ENCODE measurements at places on chromosomes 1 and 21.

GRCh38 chr1:62336638-62336994 is 17.4 kb upstream of the KANK4 start:
- H3K27ac ChIP-seq: no peak overlapping the region
- no peaks in the 10 kb centered on the region for H3K36me3 ChIP-seq
- no peak overlapping the region for H3K4me3 ChIP-seq
- DNase-seq: no peak

DNA sequence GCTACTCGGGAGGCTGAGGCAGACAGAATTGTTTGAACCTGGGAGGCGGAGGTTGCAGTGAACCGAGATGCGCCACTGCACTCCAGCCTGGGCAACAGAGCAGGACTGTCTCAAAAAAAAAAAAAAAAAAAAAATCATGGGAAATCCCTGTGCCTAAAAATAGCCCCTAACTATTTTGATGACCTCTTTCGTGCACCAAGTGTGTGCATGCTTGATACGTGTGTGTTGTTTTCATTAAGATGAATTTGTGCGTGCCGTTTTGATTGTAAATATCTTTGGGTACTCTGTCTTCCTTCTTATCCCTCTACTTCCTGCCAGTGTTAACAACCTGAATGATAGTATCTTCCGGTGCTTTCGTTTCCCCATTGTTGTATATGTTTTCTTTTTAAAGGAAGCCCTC is 9.8 kb downstream of the CACYBP start:
- H3K27ac ChIP-seq: no peak overlapping the region
- H3K36me3 ChIP-seq: peaks cover 1% of the 10 kb centered on the region
- no peaks in the 10 kb centered on the region for H3K27me3 ChIP-seq
- H3K4me3 ChIP-seq: no peak overlapping the region

DNA sequence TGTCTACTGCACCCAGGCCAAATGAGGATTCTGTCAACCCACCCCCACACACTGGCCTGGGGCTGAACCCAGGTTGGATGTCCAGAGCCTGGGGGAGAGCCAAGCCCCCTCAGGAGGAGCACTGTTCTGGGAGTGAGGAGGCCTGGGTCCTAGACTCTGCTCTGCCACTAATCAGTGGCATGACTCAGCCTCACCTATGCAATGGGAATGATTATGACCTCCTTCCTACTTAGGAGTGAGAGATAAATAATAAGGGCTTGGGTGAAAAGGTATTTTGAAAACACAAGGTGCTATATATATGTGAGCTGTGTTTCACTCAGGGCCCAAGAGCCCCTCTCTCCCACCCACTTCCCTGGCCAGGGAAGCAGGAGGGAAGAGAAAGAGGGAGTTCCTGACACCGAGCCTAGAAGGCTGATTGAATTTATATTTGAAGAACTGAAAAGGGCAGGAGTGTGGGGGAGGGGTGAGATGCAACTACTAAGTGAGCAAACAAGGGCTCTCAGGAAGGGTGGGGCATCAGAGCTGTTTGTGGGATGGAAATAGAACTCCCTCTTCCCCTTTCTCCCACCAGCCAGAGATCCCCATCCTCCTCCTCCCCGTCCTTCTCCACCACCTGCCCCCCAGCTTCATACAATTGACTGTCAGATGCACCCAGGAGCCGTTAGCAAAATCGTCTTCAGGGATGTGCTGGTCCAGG is 8.2 kb downstream of the IGSF9 start:
- no peak for DNase-seq
- no peak overlapping the region for H3K27ac ChIP-seq
- H3K27me3 ChIP-seq: peaks cover 6% of the 10 kb centered on the region
- peaks cover 23% of the 10 kb centered on the region for H3K4me1 ChIP-seq

DNA sequence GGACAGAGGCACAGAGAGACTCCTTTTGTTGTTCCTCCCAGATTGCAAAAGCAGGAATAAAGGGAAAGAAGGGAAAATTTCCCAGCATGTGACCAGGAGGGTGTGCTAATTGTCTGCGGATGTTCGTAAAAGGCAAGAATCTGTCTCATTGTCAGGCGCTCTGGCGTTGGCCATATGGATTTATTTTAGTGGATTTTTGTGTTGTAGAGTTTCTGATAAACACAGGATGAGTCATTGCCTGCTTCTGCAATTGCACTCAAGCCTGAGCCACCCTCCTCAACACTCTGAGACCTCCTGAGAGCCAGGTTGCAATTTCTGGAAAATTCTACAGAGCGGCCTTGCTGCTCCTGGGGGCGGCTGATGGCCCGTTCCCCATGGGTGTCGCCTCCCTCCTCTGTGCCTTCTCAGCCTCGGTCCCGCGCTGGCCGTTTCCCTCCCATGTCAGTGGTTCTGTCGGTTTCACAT is 227.7 kb downstream of the KAZN start:
- no peaks in the 10 kb centered on the region for H3K27me3 ChIP-seq
- H3K27ac ChIP-seq: no peak overlapping the region
- no peaks in the 10 kb centered on the region for H3K4me1 ChIP-seq
- H3K4me3 ChIP-seq: no peak overlapping the region
- no peak for DNase-seq
- H3K36me3 ChIP-seq: no peaks in the 10 kb centered on the region

DNA sequence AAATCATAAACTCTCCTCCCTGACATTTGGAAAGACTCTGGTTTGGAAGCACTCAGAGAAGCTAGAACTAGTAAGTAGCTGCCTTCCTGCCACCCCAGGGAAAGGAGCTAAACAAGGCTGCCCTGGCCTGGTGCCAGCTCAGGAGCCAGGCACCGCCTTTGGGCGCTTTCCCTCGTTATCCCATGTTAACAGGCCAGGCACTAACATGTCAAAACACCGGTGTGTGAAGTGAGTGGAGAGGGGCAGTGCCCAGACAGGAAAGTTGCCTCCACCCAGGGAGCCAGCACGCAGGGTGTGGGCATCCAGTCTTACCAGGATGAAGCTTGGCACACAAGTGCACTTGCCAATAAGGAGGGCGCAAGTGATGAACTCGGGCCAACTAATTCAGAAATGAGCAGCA is 346.8 kb downstream of the RRAGC start:
- H3K4me1 ChIP-seq: no peaks in the 10 kb centered on the region
- H3K36me3 ChIP-seq: no peaks in the 10 kb centered on the region
- no peak overlapping the region for H3K27ac ChIP-seq
- H3K27me3 ChIP-seq: no peaks in the 10 kb centered on the region
- DNase-seq: no peak

- no peaks in the 10 kb centered on the region for H3K27me3 ChIP-seq
- H3K27ac ChIP-seq: no peak overlapping the region
- no peaks in the 10 kb centered on the region for H3K36me3 ChIP-seq
- no peaks in the 10 kb centered on the region for H3K4me1 ChIP-seq
- DNase-seq: no peak
- H3K4me3 ChIP-seq: no peak overlapping the region
Measured at GRCh38 chr1:14607295-14607694, 8.8 kb downstream of the KAZN start.

DNA sequence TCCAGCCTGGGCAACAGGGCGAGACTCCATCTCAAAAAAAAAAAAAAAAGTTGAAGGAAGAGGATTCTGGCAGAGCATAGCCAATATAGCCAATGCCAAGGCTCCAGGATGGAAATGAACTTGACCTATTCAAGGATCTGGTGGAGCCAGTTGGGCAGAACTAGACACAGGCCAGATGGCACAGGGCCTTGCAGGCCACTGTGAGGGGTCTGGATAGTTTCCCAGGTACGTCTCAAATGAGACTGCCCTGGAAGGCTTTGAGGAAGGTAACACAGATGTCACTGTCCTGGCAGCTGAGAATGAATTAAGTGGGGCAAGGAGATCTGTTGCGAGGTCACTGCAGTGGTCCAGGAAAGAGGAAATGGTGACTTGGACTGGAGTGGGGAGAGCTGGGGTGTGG is 12.0 kb upstream of the ARHGEF19 start:
- no peak overlapping the region for H3K4me3 ChIP-seq
- no peaks in the 10 kb centered on the region for H3K4me1 ChIP-seq
- no peaks in the 10 kb centered on the region for H3K36me3 ChIP-seq

GRCh38 chr1:95233319-95233736 is 682 bp upstream of the RWDD3 start:
- no peaks in the 10 kb centered on the region for H3K36me3 ChIP-seq
- H3K27me3 ChIP-seq: peaks cover 3% of the 10 kb centered on the region
- peaks cover 4% of the 10 kb centered on the region for H3K4me1 ChIP-seq
- DNase-seq: no peak
- H3K4me3 ChIP-seq: peak overlapping the region; percentile 65

DNA sequence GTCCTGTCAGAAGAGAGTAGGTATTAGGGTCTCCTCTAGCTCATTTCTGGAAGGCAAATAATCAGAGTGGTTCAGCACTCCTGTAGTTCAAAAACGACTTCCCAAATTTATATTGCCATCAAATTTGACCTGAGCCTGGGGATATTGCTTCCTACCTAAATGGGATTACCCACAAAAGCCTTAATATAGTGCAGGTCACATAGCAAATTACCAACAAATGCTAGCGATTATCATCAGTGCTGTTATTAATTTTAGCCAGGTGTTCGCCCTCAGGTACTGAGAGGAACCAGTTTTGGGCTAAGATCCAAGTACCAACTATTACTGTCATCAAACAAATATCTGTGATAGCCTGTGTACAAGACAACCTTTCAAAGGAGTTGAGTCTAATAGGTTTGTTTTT is 661.8 kb upstream of the PTBP2 start:
- no peaks in the 10 kb centered on the region for H3K4me1 ChIP-seq
- no peaks in the 10 kb centered on the region for H3K36me3 ChIP-seq
- no peaks in the 10 kb centered on the region for H3K27me3 ChIP-seq

GRCh38 chr1:51063121-51063520 is 38.9 kb upstream of the C1orf185 start:
- no peaks in the 10 kb centered on the region for H3K27me3 ChIP-seq
- H3K27ac ChIP-seq: no peak overlapping the region
- no peak overlapping the region for H3K4me3 ChIP-seq
- no peaks in the 10 kb centered on the region for H3K4me1 ChIP-seq

- H3K27ac ChIP-seq: no peak overlapping the region
- H3K36me3 ChIP-seq: no peaks in the 10 kb centered on the region
- no peak for DNase-seq
- no peaks in the 10 kb centered on the region for H3K4me1 ChIP-seq
- no peaks in the 10 kb centered on the region for H3K27me3 ChIP-seq
Measured at GRCh38 chr1:220425852-220426251, 102.1 kb upstream of the MARK1 start.

GRCh38 chr1:19390166-19390850 is 78.2 kb downstream of the SLC66A1 start:
- H3K4me1 ChIP-seq: peaks cover 35% of the 10 kb centered on the region
- H3K27ac ChIP-seq: peak overlapping the region; percentile 81
- H3K27me3 ChIP-seq: no peaks in the 10 kb centered on the region
- H3K36me3 ChIP-seq: peaks cover 9% of the 10 kb centered on the region

- H3K4me1 ChIP-seq: peaks cover 80% of the 10 kb centered on the region
- H3K36me3 ChIP-seq: no peaks in the 10 kb centered on the region
- no peak for DNase-seq
- no peak overlapping the region for H3K4me3 ChIP-seq
Measured at GRCh38 chr21:42463861-42464515, 32.0 kb downstream of the RSPH1 start.

GRCh38 chr21:45228656-45229240 is 58.9 kb downstream of the POFUT2 start:
- H3K27ac ChIP-seq: no peak overlapping the region
- H3K4me1 ChIP-seq: no peaks in the 10 kb centered on the region
- H3K36me3 ChIP-seq: no peaks in the 10 kb centered on the region
- no peak overlapping the region for H3K4me3 ChIP-seq
- H3K27me3 ChIP-seq: no peaks in the 10 kb centered on the region
- DNase-seq: no peak

- no peak overlapping the region for H3K4me3 ChIP-seq
- H3K4me1 ChIP-seq: peaks cover 12% of the 10 kb centered on the region
- no peak overlapping the region for H3K27ac ChIP-seq
- H3K36me3 ChIP-seq: no peaks in the 10 kb centered on the region
- no peaks in the 10 kb centered on the region for H3K27me3 ChIP-seq
Measured at GRCh38 chr1:58922302-58923089, 138.6 kb upstream of the JUN start.

DNA sequence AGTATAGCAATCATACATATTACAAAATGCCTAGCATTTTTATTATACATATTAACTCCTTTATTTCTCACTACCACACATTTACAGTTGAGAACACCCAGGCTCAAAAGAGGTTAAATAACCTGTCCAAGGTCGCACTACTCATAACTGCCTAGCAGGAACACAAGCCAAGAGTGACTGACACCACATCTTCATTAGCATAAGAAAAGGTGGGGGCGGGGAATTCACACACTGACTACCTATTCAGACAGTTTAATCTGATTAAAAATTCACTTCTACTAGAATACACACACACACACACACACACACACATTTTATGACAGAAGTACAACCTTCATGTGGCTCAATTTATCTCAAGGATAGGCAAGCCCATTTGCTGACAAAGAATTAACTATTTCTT is 77.8 kb upstream of the CACHD1 start:
- H3K27ac ChIP-seq: no peak overlapping the region
- no peak for DNase-seq
- no peak overlapping the region for H3K4me3 ChIP-seq

DNA sequence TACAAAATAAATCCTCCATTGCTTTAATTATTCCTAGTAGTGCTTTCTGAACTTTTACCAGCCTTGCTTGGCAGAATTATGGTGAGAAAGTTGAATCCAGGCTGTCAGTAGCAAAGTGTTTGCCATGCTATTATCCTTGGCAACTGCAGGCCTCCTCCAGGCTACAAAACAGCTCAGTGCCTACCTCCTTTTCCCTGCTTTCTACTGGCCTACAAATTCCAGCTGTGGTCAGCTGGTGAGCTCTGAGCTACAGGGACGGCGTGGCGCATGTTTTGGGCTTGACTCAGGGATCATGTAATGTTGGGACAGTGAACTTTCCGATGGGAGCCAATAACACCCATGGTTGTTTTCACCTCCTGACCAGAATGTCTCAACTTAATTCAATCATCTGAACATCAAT is 456.1 kb upstream of the ADAMTS5 start:
- no peaks in the 10 kb centered on the region for H3K27me3 ChIP-seq
- no peak overlapping the region for H3K27ac ChIP-seq
- no peaks in the 10 kb centered on the region for H3K4me1 ChIP-seq
